Globus pallidus (tissue), 1 donor: ENCODE measurements at places on chromosomes 1 and 21.

DNA sequence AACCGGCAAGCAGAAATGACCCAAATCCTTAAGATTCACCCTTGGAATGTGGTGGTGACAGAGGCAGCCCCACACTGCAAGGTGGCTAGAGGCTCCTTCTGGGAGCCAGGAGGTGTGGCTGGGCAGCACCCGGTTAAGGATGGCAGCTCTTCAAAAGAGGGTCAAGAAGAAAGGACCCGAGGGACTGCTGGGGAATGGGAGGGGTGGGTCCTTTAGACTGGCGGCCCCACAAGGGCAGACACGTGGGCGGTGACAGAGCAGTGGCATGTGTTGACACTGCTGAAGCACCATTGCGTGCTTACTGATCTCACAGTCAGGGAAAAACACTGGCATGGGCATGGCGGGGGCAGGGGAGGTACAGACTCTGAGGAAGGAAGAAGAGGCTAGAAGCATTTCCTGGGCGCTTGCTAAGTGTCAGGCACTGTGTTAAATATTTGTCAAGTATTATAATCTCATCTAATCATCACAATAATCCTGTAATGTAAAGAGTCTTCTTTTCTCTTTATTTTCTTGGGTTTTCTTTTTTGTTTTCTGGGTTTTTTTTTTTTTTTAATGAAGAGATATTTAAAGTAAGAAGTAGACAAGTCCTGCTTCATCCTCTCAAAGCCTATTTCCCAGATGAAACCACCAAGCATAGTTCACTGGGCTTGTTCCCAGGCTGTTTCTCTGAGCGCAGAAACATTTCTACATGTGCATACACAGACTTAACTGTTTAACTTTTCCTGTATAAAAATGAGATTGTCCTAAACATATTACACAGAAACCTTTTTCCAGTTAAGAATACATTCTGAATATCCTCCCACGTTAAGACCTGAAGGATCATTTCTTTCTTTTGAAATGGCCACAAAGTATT is 165.8 kb upstream of the EDN2 start:
- DNase-seq, result no peak

DNA sequence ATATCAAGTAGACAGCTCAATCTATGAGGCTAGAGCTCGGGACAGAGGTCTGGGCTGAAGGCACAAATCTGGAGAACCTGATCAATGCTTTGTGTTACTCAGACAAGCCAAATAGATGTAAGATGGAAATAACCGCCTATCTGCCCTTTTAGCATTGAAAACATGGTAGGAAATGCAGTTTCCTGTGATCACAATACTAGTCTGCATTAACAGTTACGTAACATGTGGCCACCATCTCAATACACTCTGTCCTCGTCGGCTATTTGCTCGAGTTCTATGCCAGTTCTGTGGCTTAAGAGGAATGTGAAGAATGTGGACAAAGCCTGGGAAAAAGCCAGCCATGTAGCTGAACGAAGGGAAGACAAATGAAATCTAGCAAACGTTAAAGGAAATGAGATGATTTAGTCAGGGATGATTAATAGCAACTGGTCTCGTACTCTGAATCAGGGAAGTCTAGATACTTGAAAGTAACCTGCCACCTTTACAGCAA is 73.3 kb downstream of the HSF2BP start:
- DNase-seq, result no peak

- no peak for DNase-seq
Observed at GRCh38 chr1:173580658-173581057, 22.2 kb downstream of the SLC9C2 start.

- DNase-seq, result no peak
Observed at GRCh38 chr1:230157420-230158390, 90.7 kb downstream of the GALNT2 start.

GRCh38 chr21:31753949-31754707 is 22.2 kb upstream of the SCAF4 start:
- DNase-seq, result no peak

DNA sequence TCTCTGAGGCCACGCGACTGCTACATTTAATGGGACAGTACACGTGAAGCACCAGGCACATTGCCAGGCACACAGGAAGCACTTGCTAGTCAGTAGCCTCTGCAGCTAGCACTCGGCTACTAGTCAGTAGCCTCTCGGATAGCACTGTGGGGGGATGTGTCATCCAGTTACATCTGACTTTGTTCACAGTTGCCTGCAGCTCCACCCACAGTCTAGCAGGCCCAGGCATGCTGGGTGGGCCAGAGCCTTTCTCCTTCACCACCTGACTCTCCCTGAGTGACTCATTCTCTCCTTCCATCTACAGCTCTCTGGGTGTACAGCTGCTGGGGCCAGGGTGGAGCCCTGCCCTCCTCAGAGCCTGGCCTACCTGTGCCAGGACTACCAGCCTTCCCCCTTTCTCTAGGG is 51.5 kb downstream of the PTPRF start:
- no peak for DNase-seq

- no peak for DNase-seq
Observed at GRCh38 chr1:31111290-31111951, 45.9 kb upstream of the PUM1 start.

- no peak for DNase-seq
Observed at GRCh38 chr1:218367118-218367517, 22.0 kb downstream of the TGFB2 start.

GRCh38 chr1:157700732-157701131 is at the start of gene FCRL3:
Gene FCRL3, minus strand, starts transcription at chr1:157700769. Its CDS starts 280 bp downstream, at chr1:157700489.
- DNase-seq, result no peak

GRCh38 chr21:39011911-39012310 is 171.3 kb downstream of the PSMG1 start:
- DNase-seq, result no peak

DNA sequence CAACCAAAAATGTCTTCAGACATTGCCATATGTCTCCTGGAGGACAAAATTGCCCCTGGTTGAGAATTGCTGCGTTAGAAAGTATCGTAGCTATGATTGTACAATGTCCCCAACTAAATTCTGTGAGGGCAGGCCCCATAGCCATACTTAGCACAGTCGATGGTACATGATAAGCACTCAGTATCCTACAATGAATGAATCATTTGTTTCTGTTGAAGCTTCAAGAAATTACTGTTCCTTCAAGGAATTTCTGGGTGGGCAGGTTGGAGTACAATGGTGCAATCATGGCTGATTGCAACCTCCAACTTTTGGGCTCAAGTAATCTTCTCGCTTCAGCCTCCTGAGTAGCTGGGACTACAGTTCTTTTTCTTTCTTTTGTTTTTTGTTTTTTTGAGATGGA is 4.7 kb downstream of the CAP1 start:
- no peak for DNase-seq

- DNase-seq, result no peak
Observed at GRCh38 chr1:31372751-31373055, 173 bp downstream of the FABP3 start.

DNA sequence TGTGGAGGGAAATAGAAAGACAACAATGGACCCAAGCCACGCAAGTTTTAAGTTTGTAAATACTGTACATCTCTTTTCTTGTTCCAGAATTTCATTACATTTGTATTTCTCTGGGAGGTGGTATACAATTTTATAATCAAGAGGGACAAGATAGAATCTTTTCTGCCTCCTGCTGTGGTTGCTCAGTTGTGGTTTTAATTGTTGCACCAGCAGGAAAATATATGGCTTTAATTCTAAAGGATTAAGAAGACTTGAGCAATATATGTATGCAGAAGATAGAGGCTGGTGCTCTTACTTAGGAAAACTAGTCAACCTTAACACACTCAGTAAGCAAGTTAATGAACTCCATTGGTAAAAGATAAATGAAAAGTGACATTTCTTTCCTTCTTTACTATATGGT is 19.8 kb upstream of the ASB17 start:
- DNase-seq, result no peak

- no peak for DNase-seq
Observed at GRCh38 chr1:116318897-116319296, 54.1 kb upstream of the ATP1A1 start.

GRCh38 chr21:16563116-16563515 is 833.3 kb downstream of the USP25 start:
- DNase-seq, result no peak

DNA sequence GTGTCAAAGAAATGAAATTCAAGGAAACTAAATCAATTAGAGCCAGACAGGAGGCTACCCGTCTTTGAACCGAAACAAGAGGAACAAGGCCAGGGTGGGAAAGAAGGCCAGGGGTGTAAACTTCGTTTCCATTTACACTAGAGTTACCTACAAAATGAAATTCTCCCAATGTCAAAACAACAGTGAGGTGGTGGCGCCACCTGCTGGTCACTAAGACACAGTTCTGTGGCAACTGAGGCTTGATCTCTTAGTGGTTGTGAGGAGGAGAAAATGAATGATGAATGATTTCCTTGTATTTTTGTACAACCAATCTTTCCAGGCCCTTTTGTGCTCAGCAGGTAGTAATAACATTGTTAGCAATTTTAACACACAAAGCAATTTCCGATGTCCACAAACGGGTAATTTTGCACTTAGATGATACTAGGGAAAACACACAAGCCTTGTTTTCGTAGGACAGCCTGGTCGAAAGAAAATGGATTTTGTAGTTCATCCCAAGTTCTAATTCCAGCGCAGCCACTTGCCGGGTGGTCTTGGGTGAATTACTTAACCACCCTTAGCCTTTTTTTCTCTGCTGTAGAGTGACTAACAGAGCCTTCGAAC is 54.8 kb upstream of the SOD1 start:
- peak; percentile 64 for DNase-seq

- no peak for DNase-seq
Observed at GRCh38 chr1:178502856-178503255, 6.1 kb upstream of the CLEC20A start.

DNA sequence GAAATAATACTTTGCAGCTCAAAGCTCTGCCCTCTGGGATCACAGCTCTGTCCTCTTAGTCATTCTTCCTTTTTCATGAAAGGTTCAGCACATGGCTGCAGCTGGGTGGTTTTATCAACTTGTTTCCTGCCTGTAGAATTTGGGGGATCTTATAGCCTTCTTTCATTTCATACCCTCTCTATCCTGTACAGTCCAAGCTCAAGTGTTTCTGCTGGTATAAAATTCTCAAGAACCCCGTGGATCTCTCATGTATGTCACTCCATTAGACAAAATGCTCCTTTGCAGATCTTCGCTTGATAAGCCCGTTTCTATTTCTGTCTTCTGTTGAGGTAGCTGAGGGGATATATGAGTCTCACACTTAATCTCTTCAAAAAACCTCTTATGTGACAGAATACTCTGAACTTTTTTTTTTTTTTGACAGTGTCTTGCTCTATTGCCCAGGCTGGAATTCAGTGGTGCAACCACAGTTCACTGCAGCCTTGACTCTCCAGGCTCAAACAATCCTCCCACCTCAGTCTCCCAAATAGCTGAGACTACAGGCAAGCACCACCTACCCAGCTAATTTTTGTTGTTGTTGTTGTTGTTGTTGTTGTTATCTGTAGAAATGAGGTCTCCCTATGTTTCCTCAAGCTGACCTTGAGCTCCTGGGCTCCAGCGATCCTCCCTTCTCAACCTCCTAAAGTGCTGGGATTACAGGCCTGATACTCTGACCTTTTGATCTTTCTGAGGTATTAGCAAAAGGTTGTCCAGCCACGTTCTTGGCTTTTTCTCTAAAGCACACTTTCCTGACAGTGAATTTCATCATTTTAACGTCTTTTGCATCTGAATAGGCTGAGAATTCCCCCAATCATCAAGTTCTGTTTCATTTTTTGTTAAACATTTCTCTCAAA is 24.6 kb upstream of the COL9A2 start:
- no peak for DNase-seq

DNA sequence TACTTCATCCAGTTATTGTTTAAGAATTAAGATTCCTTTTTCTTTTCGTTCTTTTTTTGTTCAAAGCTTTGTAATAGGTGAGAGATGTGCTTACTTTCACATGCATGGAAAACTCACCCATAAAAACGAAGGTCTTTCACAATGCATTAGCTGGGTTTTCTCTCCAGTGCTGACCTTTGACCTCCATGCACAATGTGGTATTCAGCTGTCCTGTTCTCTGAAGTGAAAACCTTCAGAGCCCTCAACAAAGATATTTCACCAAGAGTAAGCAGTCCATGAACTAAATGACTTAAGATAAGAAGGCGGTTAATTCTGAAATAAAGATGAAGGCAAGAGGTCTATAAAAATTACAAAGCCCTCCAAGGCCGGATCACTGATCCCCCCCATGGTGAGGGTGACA is 77.1 kb upstream of the IPO9 start:
- no peak for DNase-seq

DNA sequence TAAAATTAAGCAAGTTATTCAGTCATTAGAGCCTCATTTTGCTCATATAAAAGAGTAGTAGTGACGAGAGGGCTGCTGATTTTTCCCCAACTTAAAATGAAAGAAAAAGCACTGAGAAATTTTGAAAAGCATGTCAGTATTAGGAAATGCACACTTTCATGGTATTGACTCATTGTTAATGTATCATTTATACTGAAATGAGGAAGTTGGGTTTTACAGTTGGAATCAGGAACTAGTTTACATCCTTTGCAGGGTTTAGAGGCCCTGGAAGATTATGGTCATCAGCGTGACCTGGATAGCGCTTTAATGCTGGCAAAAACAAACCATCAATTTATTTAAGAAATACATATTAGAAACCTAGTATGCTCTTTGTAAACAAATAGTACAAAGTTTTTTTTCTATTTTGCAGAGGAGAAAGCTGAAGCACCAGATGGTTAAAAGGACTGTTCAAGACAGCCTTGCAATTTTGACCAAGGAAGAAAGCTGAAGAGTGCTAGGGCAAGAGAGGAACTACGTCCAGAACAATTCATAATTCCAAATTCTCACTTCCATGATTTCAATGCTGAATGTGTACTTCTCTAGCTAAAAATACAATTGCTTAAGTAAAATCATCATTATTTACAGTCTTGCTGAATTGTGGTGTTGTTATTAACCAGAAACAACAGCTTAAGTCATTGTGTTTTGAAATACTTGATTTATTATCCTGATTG is 94.8 kb upstream of the SGIP1 start:
- peak; percentile 24 for DNase-seq

DNA sequence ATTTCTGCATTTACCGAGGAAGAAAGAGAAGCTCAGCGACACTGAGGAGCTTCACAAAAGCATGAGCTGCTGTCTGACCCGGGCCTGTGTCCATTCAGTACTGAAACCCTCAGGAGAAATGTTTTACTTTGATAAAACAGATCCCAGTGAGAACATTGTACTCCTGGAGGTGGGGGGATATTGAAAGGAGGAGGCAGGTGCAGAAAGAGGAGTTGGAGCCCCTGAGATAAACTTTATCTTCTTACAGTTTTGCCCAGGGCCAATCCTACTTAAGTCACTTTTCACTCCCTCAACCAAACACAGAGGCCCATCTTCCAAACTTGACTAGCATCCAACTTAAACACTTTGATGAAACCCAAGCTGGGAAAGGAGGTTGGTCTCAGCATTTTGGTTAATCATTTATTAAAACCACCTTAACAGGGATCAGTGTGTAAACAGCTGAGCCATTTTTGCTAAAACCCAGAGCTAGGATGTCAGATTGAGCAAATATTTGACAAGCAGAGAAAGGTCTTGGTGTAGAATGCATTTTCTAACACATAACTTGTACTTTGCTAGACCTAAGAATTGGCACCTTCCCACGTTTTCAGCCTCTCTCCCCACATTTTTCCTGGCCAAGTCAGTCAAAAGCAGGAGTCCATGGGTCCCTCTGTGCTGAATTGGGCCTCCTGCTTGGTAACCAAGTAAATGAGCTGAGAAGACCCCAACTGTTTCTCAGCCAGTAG is 32.5 kb upstream of the SARS1 start:
- DNase-seq, result no peak
